AG09319 (cell line): ENCODE measurements at places on chromosomes 5 and 9.

- DNase-seq, result no peak
Observed at GRCh38 chr5:155504606-155505005, 491.1 kb downstream of the KIF4B start.

- DNase-seq, result no peak
Observed at GRCh38 chr5:91288118-91288916, 94.8 kb downstream of the ARRDC3 start.

- DNase-seq, result no peak
Observed at GRCh38 chr5:1118738-1119137, 6.9 kb upstream of the SLC12A7 start.

- DNase-seq, result no peak
Observed at GRCh38 chr9:134419684-134420076, 93.4 kb downstream of the RXRA start.

GRCh38 chr5:142176255-142176654 lies 67.7 kb downstream of the NDFIP1 start:
- no peak for DNase-seq

DNA sequence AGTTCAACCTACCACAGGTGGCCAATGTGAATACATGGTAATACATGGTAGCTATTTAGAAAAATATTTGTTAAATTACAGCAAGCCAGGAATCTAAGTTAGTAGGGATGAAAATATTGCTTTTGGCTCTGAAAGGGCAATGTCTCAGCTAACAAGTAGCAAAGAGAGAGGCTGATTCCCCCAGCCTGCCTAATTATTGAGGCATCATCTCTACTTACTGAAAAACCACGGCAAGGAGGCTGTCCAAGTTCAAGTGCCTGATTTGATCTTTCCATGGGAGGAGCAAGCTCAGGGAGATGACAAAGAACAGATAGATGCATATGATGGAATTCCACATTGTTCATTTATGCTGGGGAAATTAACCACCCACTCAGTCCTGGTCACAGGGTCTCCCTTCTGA lies 28.7 kb upstream of the UBTD2 start:
- DNase-seq, result no peak

DNA sequence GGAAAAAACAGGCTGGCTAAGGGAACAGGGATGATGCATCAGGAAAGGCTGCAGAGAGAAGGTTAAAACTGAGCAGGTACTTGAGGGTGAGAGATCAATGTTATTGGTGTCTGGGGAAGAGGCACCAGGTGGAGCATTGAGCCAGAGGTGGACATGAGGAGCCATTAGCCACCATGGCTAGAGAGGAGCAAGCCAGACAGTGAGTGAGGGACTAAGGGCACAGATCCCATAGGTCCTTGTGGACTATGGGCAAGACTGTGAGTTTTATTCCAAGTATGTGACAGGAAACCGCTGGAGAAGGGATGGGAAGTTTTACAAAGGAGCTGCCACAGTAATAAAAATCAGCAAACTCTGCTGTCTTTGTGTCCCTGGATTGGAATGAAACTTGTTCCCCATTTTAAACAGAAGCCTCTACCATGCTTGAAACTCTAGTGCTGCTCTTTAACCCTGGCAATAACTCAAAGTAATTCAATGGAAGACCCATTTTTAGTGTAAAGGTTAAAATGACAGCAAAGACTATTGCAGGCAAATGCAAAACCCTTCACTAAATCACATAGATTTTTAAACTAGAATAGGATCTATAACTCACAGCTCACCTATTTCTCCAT lies 349.8 kb downstream of the ENC1 start:
- no peak for DNase-seq

GRCh38 chr9:113566016-113566711 lies 102.6 kb downstream of the RGS3 start:
- no peak for DNase-seq

DNA sequence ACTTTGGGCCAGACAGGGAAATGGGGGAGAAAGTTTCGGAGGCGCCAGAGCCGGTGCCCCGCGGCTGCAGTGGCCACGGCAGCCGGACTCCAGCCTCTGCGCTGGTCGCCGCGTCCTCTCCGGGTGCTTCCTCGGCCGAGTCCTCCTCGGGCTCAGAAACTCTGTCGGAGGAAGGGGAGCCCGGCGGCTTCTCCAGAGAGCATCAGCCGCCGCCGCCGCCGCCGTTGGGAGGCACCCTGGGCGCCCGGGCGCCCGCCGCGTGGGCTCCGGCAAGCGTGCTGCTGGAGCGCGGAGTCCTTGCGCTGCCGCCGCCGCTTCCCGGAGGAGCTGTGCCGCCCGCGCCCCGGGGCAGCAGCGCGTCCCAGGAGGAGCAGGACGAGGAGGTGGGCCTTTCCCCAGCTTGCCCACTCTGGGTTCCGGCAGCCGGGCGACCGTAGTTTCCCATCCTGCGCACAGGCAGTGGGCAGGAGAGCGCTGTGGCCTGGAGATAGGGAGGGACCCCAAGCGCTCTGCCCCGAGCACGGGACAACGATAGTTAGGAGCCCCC lies 516 bp downstream of the MAST4 start:
- no peak for DNase-seq

DNA sequence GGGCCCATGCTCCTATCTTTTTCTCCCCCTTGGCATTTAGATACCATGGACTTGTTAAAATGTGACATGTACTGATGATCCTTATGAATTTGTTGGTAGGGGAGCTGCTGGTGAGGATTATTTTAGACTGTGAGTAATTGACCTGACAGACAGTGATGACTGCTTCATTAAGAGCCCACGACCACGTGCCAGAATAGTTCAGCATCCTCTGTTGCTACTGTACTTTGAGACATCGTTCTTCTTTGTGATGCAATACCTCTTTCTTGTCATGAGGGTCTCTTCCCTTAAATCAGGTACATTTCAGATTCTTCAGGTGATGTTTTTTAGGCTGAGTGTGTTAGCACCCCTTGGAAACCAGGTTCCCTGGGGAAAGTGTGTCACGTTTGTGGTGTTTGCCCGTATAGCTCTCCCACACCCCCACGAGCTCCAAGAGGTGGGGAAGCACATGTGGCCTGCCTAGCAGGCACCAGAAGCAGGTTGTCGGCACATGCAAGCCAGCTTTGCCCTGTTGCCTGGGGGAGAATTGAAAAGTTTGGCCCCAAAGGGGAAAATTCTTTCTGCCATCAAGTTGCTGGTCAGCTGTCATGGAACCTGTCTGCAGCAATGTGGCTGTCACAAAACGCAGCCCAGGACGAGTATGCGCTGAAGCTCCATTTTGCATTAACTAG lies 25.1 kb downstream of the QRFP start:
- DNase-seq, result no peak

GRCh38 chr5:38595132-38595745 lies 38.8 kb upstream of the LIFR start:
- DNase-seq, result peak; percentile 38
